ENCODE measurements at places on chromosomes 2 and 18. TPM values are rescaled to one million over a fixed set of nuclear protein-coding genes. Genes with fewer than 3 reads are reported as not detected.

The ST6GAL2 gene
- 0.34 TPM for total RNA-seq

The DCDC2C gene
- not detected for total RNA-seq

GRCh38 chr2:200985799-200986198, 22.3 kb upstream of the ORC2 start:
- DNase-seq, result no peak

The CDK15 gene
- total RNA-seq, result not detected

GRCh38 chr2:15158100-15158499, 403.0 kb downstream of the NBAS start:
- DNase-seq, result no peak

The ZNF514 gene
- total RNA-seq, result 9.6 TPM
